Amniotic stem cell (primary cell): ENCODE measurements at places on chromosomes 5 and 9.

GRCh38 chr9:108077556-108077955 is 588.0 kb upstream of the KLF4 start:
- DNase-seq: no peak

- no peak for DNase-seq
Measured at GRCh38 chr9:121650217-121651007, 1.0 kb upstream of the DAB2IP start.

GRCh38 chr5:73182307-73182706 is 9.3 kb downstream of the TMEM174 start:
- no peak for DNase-seq

DNA sequence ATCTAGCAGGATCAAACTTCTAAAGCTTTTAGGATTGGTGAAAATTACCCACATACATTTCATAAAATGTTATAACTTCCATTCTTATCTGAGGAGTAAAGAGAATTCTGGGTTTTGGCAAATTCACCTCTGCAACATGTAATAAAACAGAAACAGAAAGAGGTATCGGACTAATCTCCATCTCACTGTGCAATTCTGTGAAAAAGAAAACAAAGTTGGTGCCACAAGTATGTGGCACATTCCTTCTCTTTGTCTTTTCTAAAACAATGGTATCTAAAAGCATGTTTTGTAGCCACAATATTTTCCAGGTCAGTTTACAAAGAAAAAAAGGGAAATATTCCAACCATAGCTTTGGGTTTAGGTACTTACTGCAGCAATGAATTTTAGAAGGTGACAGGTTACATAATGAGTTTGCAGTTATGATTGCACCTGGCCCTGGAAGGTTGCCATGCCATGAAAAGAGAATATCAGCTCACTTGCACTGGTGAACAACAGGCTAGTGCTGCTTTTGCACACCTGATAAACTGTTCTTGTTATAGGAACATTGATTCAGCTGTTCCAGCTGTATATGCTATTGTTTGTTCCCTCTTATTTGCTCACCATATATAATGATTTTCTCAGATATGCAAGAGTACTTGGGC is 491.3 kb upstream of the MEF2C start:
- DNase-seq: no peak

- no peak for DNase-seq
Measured at GRCh38 chr9:97906236-97906831, 16.0 kb downstream of the TRMO start.

DNA sequence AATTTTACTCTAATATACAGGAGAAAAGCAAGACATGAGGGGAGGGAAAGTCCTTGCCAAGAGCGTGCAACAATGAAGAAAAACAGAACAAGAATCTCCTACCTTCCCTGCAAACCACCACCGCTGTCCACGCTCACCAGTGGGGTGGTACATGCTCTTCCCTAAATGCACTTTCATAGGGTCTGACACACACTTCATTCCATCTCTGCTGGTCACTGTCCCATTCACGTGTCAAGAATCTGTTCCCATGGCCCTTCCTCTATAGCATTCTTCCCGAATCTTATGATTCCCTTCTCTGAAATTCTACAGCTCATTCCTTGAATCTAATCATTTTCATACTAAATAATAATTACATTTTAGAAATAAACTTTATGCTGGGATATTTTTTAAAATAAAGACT is 11.4 kb upstream of the DNAH5 start:
- peak; percentile 0 for DNase-seq

GRCh38 chr5:166341740-166342337 is 1949.6 kb upstream of the WWC1 start:
- DNase-seq: no peak

DNA sequence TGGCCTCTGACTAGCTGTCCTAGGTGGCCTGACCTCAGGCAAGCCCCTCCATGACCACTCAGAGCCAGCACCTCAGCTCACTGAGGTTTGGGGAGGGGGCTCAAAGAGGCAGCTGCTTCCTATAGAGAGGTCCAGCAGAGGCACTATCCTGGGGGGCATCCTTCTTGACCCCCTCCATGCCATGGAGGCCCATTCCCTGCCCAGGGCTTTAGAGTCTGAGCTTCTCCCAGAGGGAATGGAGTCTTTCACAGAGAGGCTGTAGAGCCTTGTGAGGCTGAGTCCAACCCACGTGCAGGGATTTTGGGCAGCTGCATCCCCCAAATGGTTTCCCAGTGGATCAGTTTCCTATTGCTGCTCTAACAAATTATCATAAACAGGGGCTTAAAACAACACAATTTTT is 16.9 kb downstream of the IRF1 start:
- no peak for DNase-seq

DNA sequence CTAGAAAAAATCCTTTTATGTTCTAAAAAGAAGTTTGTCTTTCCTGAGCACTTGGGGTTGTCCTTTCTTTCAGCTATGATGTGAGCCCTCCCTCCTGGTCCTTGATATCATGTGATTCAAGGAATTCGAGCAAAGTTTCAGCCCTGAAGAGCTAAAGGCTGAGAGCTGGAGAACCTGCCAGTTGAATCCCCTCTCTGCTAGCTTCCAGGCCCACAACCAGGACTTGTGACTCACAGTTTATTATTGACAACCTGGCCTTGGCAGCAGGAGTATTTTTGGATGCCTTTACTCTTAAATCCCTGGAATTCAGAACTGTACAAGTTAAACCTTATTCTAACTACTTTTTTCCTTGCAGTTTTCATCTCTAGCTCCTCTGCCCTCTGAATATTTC is 182.8 kb downstream of the SPOCK1 start:
- DNase-seq: no peak
